Tongue (tissue), 3 donors: ENCODE measurements at places on chromosomes 5 and 9. TPM values are rescaled to one million over a fixed set of nuclear protein-coding genes. Genes with fewer than 3 reads are reported as not detected.

- DNase-seq = no peak
Measured at GRCh38 chr9:134549336-134549735, 92.3 kb upstream of the COL5A1 start.

- DNase-seq = peak; percentile 46
Measured at GRCh38 chr9:87464110-87464991, 33.3 kb upstream of the DAPK1 start.

- DNase-seq = no peak
Measured at GRCh38 chr5:142286111-142286510, 38.7 kb downstream of the SPRY4 start.

The AFAP1L1 gene
- 121 TPM for total RNA-seq

The FBXL17 gene
- total RNA-seq = 34.1 TPM
